Cardiac fibroblast (primary cell): ENCODE measurements at places on chromosomes 1 and 21.

DNA sequence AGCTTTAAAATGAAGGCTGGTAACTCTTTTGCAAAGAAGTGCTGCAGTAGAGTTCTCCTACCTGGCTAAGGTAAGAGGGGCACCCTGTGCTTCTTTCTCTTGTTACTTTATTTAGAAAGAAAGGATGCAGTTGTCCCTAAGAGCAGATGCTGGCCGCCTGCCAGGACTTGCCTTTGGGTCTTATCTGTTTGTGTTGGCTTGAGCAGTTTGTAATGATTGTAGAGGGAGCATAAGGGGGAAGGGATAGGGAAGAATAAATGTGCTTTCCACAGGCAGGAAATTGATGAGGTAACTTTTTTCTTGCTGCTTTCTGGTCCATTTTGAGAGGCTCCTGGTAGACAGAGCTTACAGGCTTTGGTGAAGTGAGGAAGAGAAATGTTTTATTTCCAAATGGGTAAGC is 229.6 kb downstream of the HHAT start:
- peak; percentile 35 for DNase-seq

GRCh38 chr1:79815115-79815514 is 808.6 kb upstream of the ADGRL4 start:
- DNase-seq, result no peak

GRCh38 chr1:15408890-15409387 is 749 bp upstream of the EFHD2 start:
- DNase-seq, result no peak

GRCh38 chr1:58000821-58001220 is 545.7 kb downstream of the OMA1 start:
- DNase-seq, result no peak

DNA sequence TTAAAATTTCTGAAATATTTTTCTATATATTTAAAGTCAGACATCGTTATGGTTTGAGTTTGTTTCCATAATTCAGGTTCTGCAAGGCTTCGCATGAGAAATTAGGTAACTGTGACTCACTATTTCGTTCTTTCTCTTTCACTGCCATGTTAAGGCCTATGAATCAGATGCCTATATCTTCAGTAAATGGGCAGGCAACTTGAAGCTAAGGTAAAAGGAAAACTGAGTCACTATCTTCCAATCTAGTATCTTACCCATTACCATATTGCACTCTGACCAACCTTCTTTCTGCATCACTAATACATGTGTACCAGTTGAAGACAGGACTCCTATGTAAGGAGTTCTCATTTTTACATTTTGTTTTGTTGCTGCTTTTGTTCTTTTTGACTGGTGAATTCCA is 37.8 kb downstream of the PYHIN1 start:
- no peak for DNase-seq

GRCh38 chr1:211939876-211940468 is 95.4 kb downstream of the INTS7 start:
- no peak for DNase-seq

- peak; percentile 11 for DNase-seq
Measured at GRCh38 chr1:196078691-196079090, 529.5 kb downstream of the KCNT2 start.

- DNase-seq, result no peak
Measured at GRCh38 chr1:238171985-238172384, 281.3 kb upstream of the ZP4 start.

GRCh38 chr1:20114021-20114648 is 5.2 kb downstream of the PLA2G2D start:
- no peak for DNase-seq

DNA sequence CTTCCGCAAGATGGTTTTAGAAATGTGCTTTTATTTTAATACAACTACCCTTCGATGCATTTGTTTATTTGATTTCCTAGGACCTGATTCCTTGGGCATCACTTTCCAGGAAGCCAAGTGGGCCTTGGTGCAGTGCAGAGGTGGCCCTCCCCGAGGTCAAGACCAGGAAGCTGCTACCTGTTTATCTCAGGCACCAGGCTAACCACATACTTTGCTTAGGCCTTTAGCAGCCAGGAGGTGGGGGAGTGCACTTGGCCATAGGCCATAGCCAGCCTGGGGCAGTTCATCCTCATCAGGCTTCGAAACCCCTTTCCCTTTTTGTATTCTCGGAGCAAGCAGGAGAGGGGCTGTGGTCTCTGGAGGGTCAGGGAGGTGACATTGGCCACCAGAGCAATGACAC is 45.4 kb downstream of the SMYD2 start:
- DNase-seq, result no peak

DNA sequence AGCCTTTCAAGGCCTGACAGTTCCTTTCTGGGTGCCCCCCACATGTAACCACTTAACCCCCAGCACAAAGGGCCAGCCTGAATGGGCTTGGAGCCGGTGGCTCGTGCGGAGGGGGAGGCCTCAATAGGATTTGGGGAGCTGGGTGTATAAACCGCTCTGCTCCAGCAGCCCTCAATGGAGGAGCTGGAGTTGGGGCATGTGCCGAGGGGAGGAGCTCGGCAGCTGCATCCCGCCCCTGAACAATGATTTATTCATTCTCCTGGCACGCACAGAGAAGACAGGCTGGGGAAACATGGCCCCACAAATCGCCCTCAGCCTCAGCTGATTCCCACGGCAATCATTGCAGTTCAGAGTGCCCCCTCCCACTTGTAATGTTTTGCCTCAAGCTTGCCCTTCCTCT is 6.9 kb upstream of the C1orf216 start:
- peak; percentile 32 for DNase-seq

DNA sequence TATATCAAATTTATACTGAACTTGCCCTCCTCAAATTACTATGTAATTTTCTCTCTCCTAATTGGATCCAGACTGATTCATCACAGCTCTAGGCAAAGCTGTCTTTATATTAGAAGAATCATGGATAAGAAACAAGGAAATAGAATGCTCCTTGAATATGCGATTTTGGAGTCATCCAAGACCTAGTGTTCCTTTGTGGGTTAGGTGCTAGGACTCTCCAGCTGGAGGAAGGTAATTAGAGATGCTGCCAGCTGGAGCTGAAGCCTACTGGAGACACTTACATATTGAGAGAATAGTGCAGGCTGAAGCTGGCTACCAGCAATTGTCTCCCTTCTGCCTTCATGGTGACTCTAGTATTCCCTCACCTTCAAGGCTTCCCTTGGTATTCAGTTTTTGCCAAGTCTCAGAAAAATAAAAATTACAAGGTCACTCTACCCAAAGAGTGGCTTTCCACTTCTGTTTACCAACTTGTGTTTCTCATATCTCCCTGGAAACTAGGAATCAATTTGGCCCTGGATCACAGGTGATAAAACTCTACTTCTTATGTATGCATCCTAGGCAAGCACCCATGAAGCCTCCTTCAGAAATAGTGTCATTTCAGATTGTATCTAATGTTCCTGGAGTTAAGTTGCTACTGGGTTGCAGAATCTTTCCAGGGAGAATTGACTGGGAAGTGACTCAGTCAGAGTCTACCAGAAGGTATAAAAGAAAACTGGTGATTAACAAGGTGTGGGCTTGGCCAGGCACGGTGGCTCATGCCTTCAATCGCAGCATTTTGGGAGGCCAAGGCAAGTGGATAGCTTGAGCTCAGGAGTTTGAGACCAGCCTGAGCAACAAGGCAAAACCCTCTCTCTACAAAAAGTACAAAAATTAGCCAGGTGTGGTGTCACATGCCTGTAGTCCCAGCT is 24.4 kb upstream of the DOCK7 start:
- DNase-seq, result no peak

GRCh38 chr1:204806943-204807687 is 63.5 kb upstream of the NFASC start:
- peak; percentile 79 for DNase-seq

DNA sequence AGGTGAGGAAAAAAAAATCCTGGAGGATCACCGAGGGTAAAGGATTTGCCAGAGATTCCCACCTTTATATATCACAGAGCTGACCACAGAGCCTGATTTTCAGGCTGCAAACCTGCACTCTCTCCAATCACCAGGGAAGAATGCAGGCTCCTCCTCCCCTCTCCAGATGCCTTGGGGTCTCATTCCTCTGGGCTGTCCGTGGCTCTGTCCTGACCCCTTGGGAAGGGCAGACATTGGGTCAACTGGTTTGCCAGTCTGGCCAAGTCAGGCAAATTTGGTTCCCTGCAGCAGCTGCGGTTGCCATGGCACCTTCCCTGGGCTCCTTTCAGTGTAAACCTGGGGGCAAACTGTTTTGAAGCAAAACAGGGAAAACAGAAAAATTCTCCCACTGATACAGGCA is 11.6 kb upstream of the OPRD1 start:
- no peak for DNase-seq

DNA sequence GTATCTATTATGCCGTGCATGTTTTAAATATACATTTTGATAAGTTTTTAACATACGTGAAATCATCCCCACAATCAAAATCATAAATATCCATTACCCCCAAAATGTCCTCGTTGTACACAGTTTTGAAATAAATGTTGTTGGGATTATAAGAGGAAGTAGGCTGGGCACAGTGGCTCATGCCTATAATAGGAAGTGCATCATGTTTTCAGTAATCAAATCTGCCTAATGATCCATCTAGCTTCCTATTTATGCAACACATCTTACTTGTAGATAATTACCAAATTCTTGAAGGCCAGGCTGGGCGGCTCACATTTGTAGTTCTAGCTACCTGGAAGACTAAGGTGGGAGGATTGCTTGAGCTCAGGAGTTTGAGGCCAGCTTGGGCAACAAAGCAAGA is 15.0 kb upstream of the IFNGR2 start:
- DNase-seq, result no peak

DNA sequence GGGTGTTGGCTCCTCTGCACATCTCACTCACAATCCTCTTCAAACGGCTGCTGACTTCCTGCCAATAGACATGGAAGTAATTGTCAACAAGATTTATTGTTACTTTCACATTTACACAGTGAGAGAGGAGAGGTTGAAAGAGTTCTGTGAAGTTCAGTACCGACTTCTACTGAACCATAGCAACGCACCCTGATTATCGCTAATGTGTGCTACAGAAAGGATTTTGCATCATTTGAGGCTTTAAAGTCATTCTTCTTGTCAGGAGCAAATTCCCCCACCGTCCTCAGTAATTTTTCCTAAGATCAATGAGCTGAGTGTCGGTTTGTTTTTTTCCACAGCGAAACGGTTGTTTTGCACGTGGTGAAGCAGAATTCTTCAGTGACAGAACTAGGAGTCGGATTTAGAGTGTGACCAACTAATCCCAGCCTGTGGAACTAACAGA is 361.0 kb downstream of the ADGRL2 start:
- DNase-seq, result no peak

- DNase-seq, result peak; percentile 75
Measured at GRCh38 chr1:79259390-79260336, 253.1 kb upstream of the ADGRL4 start.

GRCh38 chr1:43573066-43573800 is 42.5 kb downstream of the PTPRF start:
- no peak for DNase-seq

- no peak for DNase-seq
Measured at GRCh38 chr1:21586222-21586621, 77.0 kb downstream of the ALPL start.

DNA sequence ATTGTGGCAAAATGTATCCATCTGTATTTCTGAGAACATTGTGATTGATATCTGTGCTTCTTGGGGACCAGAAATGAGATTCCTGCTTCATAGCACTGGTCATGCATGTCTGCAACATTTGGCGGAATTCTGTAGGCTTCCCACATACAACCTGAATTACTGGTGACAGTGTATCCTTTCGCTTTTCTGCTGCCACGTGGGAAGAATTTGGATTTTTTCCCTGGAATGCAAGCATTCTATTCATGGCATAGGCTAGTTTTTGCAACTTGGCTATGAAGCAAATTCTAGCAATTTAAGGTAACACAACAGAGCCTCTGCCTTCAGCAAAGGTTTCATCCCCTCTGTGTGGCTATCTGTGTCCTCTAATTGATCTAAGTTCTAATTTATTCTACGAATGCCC is 85.9 kb downstream of the BCAR3 start:
- no peak for DNase-seq

DNA sequence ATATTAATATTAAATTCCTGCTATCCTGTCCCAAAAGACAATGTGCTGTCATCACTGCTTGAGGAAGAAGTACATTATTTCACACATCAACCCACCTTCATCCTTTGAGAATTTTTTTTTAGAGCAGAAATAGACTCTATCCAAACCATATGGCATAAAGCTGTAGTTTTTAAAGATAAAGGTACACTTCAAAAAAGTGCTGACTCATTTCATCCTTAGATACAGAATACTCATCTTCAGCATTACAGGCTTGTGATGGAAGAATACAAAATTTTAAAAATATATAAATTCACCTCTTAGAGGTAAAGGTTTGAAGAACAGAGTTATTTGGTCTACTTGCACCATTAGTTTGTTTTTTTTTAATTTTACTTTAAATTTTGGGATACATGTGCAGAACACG is 126.7 kb upstream of the ERG start:
- DNase-seq, result no peak

DNA sequence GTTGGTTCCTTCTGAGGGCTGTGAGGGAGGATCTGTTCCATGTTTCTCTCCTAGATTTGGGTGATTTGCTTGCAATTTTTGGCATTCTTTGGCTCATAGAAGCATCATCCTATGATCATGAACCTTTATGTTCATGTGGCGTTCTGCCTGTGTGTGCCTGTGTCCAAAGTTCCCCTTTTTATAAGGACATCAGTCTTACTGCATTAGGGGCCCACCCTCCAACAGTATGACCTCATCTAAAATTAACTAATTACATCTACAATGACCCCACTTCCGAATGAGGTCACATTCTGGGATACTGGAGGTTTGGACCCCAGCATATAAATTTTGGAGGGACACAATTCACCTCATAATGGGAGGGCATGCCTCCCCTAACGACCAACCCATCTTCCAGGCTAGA is 12.8 kb upstream of the CAMK1G start:
- no peak for DNase-seq

DNA sequence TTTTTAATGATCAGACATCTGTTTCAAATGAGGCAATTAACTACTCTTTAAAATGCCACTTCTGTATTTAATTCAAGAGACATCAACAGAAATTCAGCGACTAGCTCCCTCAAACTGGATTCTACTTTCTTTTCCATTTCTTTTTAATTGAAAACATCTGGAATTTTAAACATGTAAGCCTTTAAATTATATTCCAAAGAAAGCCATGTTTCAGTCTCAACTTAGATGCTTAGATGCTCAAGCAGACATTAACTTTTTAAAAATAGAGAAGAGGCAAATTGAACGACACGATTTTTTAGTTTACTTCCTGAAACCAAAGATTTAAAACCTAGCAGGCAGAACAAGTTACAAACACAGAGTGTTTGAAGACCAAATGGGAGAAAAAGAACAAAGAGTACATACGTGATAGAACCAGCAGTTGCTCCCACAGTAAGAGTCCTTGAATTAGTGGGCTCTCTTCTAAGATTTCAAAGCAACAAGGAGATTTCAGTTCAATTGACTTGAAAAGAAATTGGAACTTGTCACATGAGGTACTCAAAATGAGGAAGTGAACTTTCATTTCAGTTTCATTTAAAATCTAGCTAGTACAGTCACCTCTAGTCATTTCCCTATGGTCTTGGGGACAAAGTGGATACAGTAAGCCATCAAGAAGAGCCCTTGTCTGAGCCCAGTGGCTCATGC is at the start of gene CTSS:
Gene CTSS, minus strand, starts transcription at position 483 of the 681 bp plus-strand sequence. CDS start 1,015 bp downstream, outside the sequence.
- peak; percentile 44 for DNase-seq

DNA sequence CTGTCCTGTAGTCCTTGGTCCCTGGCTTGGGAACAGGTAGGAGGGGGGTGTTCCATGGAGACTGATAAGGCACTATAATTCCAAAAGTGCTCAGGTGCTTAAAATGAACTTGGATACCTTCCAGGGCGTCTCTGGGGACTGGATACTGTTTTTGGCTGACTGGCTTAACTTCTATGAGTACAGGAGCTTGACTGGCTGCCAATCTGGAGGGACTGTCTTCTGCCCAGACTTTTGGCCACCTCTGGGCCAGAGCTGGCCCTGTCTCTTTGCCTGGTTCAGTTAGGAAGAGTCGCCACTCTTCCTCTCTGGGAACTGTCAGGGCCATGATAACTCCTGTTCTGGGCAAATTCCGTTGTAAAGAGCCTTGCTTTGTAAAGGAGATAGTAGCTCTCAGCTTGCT is 407.0 kb downstream of the TGFB2 start:
- DNase-seq, result no peak
